ENCODE measurements at places on chromosomes 12 and 14.

DNA sequence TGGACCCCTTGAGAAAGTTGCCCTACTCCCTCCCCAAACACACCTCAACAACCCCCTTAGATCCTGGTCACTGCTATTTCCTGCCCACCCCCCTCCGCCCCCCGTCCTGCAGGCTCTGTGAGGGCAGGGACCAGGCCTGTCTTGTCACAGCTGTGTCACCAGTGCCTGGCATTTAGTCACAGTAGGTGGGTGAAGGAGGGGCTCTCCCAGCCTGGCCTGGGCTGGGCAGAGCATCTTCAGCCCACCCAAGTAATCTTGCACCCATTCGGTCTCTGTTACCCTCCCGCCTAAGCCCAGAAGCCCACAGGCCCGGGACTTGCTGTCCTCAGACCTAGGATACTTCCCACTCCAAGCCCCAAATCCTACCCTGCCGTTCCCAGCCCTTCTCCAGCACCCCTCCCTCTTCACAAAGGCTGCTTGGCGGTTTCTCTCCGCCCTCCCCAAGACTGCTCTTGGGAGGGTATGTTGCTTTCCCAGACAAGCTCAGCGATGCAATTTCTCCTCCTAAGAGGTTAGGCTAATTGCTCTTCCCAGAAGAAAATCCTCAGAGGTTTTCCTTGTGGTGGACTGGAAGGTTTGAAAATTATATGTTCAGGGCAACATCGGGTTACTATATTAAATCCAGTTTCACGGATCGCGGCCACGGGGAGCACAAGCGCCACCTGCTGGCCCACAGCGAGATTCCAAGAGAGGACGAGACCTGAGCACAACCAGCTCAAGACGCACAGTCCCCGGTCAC lies 50.8 kb upstream of the ZFP36L1 start:
- peaks cover 16% of the 10 kb centered on the region for H3K27me3 ChIP-seq
- H3K36me3 ChIP-seq = no peaks in the 10 kb centered on the region
- no peak overlapping the region for H3K4me3 ChIP-seq
- H3K27ac ChIP-seq = no peak overlapping the region
- peaks cover 18% of the 10 kb centered on the region for H3K4me1 ChIP-seq
- peak; percentile 83 for DNase-seq

DNA sequence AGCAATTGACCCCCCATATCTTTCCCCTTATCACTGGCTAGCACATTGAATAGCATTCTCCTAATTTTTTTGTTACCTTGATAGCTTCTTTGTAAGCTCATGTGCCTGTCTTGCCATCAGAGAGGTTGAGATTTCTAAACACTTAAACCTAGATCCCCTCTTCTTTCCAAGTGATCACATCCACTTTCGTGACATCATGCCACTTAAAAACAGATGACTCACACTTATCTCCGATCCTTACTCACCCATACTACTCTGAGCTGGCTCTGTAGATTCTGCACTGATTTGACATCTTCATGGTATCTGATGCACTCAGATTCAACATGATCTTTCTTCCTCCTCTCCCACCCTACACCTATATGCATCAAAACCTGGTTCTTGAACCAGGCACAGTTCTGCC lies 10.5 kb downstream of the GPR137C start:
- H3K4me3 ChIP-seq = no peak overlapping the region
- peaks cover 20% of the 10 kb centered on the region for H3K27me3 ChIP-seq
- H3K36me3 ChIP-seq = no peaks in the 10 kb centered on the region
- DNase-seq = no peak
- H3K27ac ChIP-seq = no peak overlapping the region

- no peak overlapping the region for H3K27ac ChIP-seq
- no peaks in the 10 kb centered on the region for H3K4me1 ChIP-seq
- H3K4me3 ChIP-seq = no peak overlapping the region
- H3K36me3 ChIP-seq = no peaks in the 10 kb centered on the region
These were observed 431.3 kb downstream of the NPAS3 start for GRCh38 chr14:33369972-33370371.

DNA sequence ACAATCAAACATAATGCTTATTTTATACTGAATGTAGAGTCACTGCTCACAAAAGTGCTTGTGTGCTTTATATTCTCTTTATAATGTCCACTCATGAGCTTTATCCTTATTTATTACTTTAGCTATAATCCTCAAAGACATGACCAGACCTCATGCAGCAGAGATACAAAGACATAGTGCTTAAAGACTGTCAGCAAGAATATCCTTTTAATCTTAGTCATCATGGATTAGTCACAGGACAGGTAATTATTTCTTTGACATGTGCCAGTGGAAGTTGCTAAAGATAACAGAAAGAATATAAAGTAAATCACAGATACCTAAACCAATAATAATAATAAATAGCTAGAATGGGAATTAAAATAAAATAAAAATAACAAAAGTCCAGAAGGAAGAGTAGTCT lies 707.5 kb downstream of the BCL11B start:
- DNase-seq = no peak
- H3K4me1 ChIP-seq = no peaks in the 10 kb centered on the region
- H3K27me3 ChIP-seq = no peaks in the 10 kb centered on the region
- H3K36me3 ChIP-seq = no peaks in the 10 kb centered on the region

DNA sequence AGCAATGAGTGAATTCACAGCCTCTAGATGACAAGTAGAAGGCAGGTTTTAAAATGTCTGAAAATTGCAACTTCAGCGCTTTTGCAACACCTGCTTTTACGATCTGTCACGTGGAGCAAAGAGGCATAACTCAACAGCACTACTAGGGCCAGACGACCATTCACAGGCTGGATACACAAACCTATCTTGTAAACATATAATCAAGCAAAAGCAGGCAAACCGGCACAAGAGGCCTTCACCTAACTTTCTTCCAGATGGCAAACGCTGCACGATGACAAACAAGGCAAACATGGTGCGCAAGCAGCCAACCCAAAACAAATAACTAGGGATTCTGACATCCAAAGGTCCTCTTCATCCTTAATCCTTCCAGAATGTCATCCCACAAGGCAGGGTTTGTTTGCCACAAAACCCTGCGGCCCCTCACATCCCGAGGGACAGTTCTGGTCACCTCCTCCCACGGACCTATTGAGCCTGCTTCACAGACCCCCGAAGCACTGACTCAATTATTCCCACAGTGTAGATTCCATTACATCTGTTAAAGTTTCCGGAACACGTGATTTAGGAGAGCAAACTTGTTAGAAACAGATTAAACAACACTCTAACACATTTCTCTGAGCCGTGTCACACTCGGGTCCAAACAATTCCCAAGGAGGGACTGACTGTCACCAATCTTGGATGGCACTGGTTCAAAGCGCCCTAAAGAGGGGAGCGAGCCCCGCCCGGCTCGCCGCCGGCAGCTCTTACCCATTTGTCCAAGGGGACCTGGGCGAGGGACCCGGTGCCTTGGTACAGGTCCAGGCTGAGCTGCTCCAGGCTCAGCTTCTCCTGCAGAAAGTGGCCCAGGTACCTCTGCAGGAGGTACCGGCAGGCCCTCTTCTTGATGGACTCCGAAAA lies 823 bp downstream of the ATG2B start:
- H3K4me1 ChIP-seq = peaks cover 43% of the 10 kb centered on the region
- H3K27ac ChIP-seq = peak overlapping the region; percentile 87
- H3K36me3 ChIP-seq = peaks cover 11% of the 10 kb centered on the region
- peak; percentile 70 for DNase-seq
- no peaks in the 10 kb centered on the region for H3K27me3 ChIP-seq

DNA sequence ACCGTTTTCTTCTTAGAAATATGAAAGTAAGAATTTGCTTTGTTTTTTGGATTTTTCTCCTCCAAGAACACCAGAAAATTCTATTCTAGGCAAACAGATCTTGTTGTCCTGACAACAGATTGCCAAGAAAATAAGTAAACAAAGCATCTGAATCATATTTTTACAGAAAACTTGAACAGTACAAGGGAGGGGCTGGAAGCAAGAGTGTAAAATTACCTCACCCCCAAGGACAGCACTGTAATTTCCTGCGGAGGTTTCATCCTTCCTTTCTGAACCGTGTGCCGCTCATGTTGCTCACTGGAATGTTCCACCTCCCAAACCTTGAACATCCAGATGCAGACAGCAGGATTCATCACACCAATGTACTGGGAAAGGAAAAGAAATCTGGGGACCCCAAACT lies 5.4 kb upstream of the CAMKK2 start:
- H3K4me3 ChIP-seq = no peak overlapping the region
- peaks cover 18% of the 10 kb centered on the region for H3K4me1 ChIP-seq
- H3K27me3 ChIP-seq = peaks cover 8% of the 10 kb centered on the region

DNA sequence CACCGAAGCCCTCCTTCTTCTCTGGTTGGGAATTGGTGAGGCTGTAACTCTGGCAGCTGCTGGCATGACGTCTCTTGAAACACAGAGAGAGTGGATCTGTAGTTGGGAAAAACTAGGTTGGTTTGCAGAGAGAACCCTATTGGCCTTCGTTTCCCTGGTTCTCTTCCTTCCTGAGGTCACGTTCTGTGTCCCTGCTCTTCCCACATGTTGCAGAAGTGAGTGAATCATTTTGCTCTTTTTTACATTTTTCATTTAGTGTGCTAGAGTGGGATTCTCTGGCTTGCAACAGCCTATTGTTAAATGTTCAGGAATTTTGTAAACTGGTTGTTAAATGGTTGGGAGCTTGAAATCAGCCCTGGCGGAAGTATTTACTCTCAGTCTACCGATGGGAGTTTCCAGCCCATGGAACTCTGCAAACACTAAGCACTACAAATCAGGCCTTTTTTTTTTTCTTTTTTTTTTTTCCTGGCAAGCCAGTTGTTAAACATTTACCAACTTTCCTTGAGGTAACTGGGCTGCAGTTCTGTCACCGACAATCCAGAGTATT lies 26.8 kb upstream of the CKAP4 start:
- H3K27ac ChIP-seq = no peak overlapping the region
- no peak for DNase-seq
- H3K4me1 ChIP-seq = no peaks in the 10 kb centered on the region
- H3K4me3 ChIP-seq = no peak overlapping the region
- no peaks in the 10 kb centered on the region for H3K36me3 ChIP-seq

DNA sequence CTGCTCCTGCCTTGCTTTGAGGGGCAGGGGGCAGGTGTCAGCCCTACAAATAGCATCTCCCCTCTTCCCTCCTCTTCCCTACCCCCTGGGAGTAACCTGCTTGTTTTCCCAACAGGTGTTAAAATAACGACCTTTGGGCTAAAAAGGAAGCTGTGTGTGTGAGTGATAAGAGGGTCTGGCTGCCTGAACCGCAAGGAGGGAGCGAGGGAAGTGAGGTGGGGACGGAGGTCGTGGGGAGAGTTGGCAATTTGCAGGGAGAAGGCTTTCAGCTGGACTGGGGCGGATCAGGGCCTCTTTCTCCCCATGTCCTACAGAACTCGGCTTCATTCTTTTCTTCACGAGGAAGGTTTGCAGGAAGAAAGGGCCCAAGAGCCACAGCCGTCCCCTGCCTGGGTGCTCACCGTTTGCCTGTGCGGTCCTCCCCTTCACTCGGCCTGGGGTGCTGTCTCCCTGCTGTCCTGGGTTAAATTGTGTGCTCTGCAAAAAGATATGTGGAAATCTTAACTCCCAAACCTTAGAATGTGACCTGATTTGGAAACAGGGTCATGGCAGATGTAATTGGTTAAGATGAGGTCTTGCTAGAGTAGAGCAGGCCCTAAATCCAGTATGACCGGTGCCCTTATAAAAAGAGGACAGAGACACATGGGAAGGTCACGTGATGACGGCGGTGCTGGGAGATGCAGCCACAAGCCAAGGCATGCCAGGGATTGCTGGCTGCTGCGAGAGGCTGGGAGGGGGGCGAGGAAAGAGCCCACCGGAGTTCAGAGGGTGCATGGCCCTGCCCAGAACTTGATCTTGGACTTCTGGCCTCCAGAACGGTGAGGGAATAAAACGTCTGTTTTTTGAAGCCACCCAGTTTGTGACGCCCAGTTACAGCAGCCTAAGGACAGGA lies 38.7 kb upstream of the NCOR2 start:
- no peak for DNase-seq
- peaks cover 59% of the 10 kb centered on the region for H3K27me3 ChIP-seq
- H3K4me3 ChIP-seq = no peak overlapping the region
- no peak overlapping the region for H3K27ac ChIP-seq
- peaks cover 25% of the 10 kb centered on the region for H3K4me1 ChIP-seq

GRCh38 chr12:19694627-19695026 lies 255.3 kb downstream of the AEBP2 start:
- H3K36me3 ChIP-seq = no peaks in the 10 kb centered on the region
- peaks cover 4% of the 10 kb centered on the region for H3K27me3 ChIP-seq
- no peak overlapping the region for H3K4me3 ChIP-seq
- H3K27ac ChIP-seq = peak overlapping the region; percentile 62

- no peaks in the 10 kb centered on the region for H3K36me3 ChIP-seq
- no peaks in the 10 kb centered on the region for H3K4me1 ChIP-seq
- peaks cover 4% of the 10 kb centered on the region for H3K27me3 ChIP-seq
- no peak overlapping the region for H3K27ac ChIP-seq
- H3K4me3 ChIP-seq = no peak overlapping the region
These were observed 118.6 kb upstream of the CCDC175 start for GRCh38 chr14:59695198-59695597.

- peaks cover 8% of the 10 kb centered on the region for H3K36me3 ChIP-seq
- no peak overlapping the region for H3K4me3 ChIP-seq
- H3K27ac ChIP-seq = no peak overlapping the region
- DNase-seq = no peak
- H3K27me3 ChIP-seq = no peaks in the 10 kb centered on the region
These were observed 11.6 kb upstream of the GXYLT1 start for GRCh38 chr12:42156232-42156631.

- no peak overlapping the region for H3K27ac ChIP-seq
- H3K36me3 ChIP-seq = peaks cover 20% of the 10 kb centered on the region
- H3K4me1 ChIP-seq = peaks cover 25% of the 10 kb centered on the region
- H3K27me3 ChIP-seq = peaks cover 13% of the 10 kb centered on the region
These were observed 2.8 kb downstream of the DYRK4 start for GRCh38 chr12:4564818-4565217.

- H3K4me1 ChIP-seq = peaks cover 95% of the 10 kb centered on the region
- H3K27ac ChIP-seq = peak overlapping the region; percentile 92
- DNase-seq = no peak
- peaks cover 38% of the 10 kb centered on the region for H3K27me3 ChIP-seq
- no peak overlapping the region for H3K4me3 ChIP-seq
These were observed 358.4 kb downstream of the DPF3 start for GRCh38 chr14:72535485-72535884.

DNA sequence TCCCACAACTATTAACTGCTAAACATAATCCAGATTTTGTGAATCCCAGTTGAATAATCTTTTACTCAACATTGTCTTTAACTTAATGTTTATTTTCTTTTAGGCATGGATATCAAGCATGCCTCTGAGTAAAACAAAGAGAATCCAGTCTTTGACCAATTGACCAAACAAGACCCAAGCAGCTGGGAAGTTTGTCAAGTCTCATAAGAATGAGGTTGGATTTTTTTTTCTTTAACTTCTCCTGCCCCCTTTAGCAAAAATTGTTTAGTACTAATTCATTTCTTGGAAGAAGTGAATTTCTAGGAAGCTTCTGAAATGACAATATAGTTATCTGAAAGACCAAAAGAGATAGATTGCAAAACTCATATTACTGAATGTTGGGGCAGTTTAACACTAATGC lies 89.9 kb downstream of the OTOGL start:
- no peaks in the 10 kb centered on the region for H3K27me3 ChIP-seq
- H3K27ac ChIP-seq = no peak overlapping the region
- H3K4me1 ChIP-seq = peaks cover 9% of the 10 kb centered on the region
- H3K4me3 ChIP-seq = no peak overlapping the region
- H3K36me3 ChIP-seq = no peaks in the 10 kb centered on the region
- no peak for DNase-seq

DNA sequence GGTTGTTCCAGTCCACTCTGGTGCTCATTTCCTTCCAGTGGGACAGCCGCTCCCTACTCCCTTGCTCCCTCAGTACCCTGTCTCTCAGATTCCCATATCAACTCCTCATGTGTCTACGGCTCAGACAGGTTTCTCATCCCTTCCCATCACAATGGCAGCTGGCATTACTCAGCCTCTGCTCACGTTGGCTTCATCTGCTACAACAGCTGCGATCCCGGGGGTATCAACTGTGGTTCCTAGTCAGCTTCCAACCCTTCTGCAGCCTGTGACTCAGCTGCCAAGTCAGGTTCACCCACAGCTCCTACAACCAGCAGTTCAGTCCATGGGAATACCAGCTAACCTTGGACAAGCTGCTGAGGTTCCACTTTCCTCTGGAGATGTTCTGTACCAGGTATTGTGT lies 69.9 kb downstream of the RAD52 start:
- H3K4me3 ChIP-seq = no peak overlapping the region
- no peaks in the 10 kb centered on the region for H3K4me1 ChIP-seq
- peaks cover 41% of the 10 kb centered on the region for H3K36me3 ChIP-seq
